ENCODE measurements at places on chromosomes 11 and 22.

- DNase-seq: peak; percentile 83
These were observed 5.9 kb downstream of the CENPM start for GRCh38 chr22:41940832-41941765.

DNA sequence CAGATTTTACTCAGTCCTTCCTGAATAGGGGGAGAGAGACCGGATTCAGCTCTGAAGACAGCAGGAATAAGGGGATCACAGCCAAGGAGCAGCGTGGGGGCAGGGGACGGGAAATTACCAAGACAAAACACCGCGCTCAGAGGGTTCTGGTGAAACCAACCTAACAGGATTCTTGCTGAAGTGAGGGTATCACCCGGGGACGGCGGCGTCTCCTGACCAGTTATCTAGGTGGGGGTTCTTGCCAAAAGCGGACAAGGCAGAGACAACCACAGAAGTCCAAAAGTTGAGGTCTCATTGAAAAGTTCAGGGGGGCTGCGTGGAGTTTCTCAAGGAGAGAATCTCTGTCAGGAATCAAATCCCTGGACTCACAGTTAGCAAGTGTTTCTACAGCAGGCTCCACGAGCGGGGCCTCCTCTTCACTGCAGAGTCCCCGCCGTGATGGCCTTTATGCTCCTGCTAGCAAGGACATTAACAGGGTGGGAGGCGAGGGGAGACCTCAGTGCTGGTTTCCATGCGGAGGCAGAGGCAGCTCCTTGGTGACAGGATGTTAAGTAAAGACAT, 291.0 kb downstream of the BRD1 start:
- no peak for DNase-seq

GRCh38 chr11:62439785-62440602, 21.2 kb downstream of the SCGB1A1 start:
- peak; percentile 74 for DNase-seq

- peak; percentile 71 for DNase-seq
These were observed 22.3 kb downstream of the SLN start for GRCh38 chr11:107689317-107690202.

DNA sequence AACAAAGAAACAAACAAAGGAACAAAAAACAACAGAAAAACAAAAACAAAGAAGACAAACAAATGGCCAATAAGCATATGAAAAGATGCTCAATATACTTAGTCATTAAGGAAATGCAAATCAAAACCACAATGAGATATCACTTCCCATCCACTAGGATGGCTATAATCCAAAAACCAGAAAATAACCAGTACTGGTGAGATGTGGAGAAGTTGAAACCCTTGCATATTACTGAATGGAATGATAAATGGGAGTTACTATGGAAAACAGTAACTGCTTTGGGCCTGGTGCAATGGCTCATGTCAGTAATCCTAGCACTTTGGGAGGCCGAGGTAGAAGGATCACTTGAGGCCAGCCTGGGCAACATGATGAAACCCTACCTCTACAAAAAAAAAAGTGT, 44.9 kb upstream of the RBFOX2 start:
- DNase-seq: peak; percentile 48

GRCh38 chr11:109849946-109850345, 243.2 kb upstream of the ZC3H12C start:
- no peak for DNase-seq

- DNase-seq: peak; percentile 78
These were observed at the start of gene NUDT8 for GRCh38 chr11:67629386-67630227. TSS of gene NUDT8 (minus strand) at chr11:67629937. CDS start at chr11:67629911, 26 bp downstream.

DNA sequence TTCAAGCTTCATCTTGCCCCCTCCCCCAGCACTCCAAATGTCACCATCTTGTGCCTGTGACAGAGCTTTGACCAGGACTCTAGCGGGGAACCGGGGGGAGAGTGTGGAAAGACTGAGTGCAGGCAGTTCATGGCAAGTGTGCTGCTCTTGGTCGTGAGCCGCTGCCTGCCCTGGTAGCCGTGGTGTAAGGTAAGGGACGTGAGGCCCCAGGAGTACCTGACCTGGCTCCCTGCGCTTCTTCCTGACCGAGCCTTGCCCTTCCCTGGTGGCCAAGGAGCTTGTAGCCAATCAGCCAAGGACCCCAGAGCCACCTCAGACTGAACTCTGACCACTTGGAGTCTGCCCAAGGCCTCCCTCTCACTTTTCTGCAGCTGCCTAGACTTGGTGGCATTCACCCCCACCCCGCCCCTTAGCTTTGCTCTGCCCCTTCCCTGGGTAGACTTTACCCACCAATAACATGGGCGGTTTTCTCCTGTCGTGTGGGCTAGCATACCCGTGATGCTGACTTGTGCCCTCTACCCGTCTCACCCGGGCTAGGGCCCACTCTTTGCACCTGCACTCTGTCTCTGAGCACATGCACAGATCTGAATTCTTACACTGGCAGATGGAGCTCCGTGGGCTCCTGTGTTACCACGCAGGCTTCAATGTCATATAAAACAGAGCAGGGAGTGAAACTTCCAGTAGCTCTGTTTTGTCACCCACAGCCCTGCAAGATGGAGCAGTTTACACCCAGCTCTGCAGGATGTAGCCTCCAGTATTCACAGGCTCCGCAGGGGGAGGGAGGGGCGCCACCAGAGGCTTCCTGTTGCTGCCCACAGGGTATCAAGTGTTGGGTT, 1.5 kb downstream of the DGKZ start:
- no peak for DNase-seq

GRCh38 chr11:70464509-70465361, 66.4 kb downstream of the CTTN start:
- no peak for DNase-seq

GRCh38 chr11:61406991-61407728, 14.8 kb downstream of the TMEM216 start:
- no peak for DNase-seq

DNA sequence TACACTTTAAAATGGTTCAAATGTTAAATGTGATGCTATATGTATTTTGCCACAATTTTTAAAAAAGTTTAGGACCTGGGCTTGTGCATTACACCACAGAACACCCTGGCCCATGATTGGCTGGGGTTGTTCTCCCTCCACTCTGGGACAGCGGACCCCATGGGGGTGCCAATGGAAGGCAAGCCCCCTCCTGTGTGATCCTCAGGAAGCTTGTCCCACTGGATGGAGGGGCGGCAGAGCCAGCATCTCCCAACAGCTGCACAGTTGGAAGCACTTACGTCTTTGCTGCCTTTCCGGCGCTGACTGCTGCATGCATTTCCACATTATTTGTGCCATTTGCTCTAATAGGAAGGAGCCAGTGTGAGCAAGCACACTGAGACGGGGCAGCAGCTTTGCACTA, 196.5 kb downstream of the SHANK2 start:
- no peak for DNase-seq

GRCh38 chr11:40921246-40921645, 538.2 kb downstream of the LRRC4C start:
- no peak for DNase-seq

DNA sequence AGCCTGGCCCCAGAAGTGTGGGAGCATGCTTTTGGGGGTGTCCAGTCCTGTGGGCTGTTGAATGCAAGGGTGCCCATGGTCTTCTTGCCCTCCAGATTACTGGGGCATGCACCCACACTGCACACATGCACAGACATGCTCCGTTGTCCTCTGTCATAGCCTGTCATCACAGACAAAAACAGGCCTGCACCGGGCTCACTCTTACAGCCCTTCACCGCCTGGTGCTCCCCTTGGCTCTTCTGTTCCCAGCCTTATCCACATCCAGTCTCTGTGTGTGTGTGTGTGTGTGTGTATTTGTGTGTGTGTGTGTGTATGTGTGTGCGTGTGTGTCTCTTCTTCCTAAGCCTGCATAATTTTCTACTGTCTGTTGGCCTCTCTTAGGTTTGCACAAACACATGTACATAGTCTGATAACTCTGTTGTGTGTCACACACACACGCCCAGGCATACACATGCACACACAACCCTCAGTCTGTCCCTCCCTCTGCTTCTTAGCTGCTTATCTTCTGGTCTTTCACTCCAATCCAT, 23.4 kb upstream of the NECTIN1 start:
- DNase-seq: no peak

DNA sequence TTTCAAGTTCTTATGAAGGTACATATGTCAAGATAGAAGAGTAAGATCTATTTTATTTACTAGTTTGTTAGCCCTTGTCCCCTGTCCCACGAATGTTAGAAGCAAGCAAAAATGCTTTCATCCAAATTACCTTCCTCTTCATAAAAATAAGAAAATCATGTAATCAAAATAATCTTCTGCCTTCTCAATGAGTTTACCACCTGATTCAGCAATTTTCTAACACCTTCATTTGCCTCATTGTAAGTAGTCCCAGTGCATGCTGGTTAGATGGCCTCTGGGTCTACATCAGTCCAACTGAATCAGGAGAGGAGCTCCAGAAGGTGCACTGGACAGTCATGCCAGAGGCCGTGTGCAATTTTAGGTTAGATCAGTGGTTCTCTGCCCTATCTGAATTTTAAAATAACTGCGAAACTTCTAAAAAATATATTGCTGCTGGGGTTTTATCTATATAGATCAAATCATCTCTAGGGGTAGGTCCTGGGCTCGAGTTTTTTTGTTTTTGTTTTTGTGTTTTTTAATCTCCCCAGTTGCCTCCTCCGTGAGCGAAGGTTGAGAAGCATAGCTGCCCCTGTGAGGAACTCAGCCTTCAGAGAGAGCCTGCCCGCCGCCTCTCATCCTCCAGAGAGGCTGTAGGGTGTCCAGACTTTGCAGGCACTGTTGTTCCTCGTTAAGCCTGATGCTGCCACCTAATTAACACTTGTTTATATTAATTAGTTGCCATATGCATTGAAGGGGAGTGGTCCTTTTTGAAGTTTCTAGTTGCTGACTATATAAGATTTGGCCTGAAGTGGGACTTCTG, 32.2 kb downstream of the C22orf31 start:
- DNase-seq: no peak

DNA sequence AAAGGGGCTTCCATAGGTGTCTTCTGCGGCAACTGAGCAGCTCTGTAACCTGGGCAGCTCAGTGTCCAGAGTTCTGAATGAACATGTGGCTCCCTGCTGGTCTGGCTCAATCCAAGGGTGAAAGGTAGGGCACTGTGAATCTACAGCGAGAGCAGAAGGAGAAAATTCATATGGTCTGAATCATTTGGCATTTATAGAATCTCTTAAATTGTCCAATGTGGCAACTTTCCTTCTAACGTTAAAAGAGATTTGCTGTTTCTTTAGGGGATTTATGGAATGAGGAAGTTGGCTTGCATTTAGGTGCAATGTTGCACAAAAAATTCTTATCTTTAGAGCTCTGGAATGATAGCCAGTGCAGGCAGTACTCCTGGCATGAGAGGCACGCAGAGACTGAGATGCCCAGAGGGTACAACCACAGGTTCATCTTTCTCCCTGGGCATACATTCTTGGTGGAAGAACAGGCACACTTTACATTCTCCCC, 17.0 kb downstream of the ATXN10 start:
- DNase-seq: peak; percentile 88

DNA sequence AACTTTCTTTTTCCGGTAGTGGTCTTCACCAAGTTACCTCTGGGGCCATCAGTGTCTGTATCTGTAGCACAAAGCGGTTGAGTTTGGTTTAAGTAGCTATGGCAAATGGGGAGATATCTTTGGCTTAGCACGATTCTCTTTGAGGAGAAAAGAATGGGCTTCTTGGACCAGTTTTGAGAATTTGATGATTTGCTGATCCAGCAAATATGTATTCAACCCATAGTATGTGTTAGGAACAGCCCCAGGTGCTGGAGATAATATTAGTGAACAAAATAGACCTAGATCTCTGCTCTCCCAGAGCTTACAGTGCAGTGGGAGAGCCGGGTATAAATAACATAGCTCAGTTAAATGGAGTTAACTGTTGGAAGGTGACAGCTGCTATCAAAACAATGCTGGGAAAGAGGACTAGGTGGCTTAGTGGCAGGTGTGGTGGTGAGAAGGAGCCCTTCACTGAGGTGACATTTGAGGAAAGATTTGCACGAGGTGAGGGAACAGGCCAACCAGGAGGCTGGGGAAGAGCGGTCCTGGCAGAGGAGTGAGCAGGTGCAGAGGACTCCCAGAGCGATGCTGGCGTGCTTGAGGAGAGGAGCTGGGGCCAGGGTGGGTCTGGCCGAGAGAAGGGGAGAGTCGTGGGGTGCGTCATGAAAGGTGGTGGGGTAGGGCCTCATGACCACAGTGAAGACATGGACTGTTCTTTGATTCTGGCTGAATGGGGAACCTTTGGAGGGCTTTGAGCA, 5.0 kb downstream of the TBC1D22A start:
- no peak for DNase-seq

DNA sequence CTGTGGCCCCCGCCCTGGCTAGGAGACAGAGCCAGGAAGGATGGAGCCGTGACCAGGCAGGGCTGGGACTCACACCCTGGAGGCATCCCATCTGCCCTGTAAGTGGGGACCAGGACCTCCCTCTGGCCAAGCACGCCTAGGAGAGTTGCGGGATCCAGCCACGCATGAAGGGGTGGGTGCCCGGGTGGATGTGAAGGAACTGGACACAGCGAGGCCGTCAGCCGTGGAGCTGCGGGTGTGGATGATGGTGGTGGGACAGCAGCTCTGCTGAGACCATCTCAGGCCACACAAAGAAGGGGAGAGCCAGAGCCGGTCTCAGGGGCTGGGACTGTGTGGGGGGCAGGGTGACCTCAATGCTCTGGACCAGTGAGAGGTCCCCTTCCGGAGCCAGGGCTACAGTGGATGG, 746.4 kb downstream of the BRD1 start:
- no peak for DNase-seq

- peak; percentile 15 for DNase-seq
These were observed 68.7 kb upstream of the SYN3 start for GRCh38 chr22:33126881-33127280.

GRCh38 chr22:17264321-17265052, 45.3 kb upstream of the ADA2 start:
- DNase-seq: peak; percentile 21

DNA sequence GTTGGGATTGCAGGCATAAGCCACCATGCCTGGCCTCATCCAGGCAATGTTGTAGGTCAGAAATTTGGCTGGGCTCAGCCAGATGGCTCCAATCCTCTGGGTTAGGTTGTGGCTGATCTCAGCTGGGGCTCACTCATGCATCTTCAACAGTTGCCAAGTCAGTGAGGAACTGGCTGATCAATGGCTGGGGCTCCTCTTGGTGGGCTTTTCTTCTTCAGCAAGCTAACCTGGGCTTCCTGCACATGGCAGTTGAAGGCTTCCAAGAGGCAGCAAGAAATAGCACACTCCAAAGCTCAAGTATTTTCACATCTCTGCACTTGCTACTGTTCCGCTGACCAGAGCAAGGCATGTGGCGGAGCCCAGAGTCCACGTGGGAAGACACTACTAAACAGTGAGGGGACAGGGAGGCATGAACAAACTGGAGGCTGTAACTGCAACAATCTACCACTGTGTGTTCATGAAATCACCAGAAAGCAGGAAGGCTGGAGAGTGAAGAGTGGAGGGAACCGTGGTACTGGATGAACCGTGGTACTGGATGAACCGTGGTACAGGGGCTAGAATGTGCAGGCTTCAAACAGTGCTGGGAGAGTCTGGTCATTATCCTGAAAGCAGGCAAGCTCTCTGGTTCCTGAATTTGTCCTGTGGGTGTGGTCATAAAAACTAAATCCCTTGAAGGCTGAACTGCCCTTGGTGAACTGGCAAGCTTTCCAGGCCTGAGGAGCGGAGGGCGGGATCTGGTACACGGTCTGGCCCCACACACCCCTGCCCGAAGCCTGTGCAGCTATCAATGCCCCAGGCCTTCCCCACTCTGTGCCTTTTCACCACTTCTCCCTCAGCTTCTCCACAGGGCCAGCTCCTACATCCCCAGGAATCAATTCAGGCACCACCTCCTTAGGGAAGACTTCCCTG, 20.2 kb downstream of the CHST1 start:
- no peak for DNase-seq

- DNase-seq: no peak
These were observed 3.6 kb upstream of the TSSK2 start for GRCh38 chr22:19127329-19128008.
